Activated CD4-positive, alpha-beta T cell treated with anti-CD3 and anti-CD28 coated beads, Interleukin-10, Interleukin-2, amounts not matched to agents 100 ng/mL and 50 ng/mL, durations not matched to agents 16 hours and 8 hours (primary cell): ENCODE measurements at places on chromosomes 4 and X.

GRCh38 chrX:39897741-39898097, 200.0 kb downstream of the BCOR start:
- no peak for DNase-seq

- DNase-seq = no peak
These were observed 125.8 kb downstream of the IRF2 start for GRCh38 chr4:184348311-184349233.

GRCh38 chrX:17613979-17614588, 123.2 kb upstream of the SCML1 start:
- no peak for DNase-seq

DNA sequence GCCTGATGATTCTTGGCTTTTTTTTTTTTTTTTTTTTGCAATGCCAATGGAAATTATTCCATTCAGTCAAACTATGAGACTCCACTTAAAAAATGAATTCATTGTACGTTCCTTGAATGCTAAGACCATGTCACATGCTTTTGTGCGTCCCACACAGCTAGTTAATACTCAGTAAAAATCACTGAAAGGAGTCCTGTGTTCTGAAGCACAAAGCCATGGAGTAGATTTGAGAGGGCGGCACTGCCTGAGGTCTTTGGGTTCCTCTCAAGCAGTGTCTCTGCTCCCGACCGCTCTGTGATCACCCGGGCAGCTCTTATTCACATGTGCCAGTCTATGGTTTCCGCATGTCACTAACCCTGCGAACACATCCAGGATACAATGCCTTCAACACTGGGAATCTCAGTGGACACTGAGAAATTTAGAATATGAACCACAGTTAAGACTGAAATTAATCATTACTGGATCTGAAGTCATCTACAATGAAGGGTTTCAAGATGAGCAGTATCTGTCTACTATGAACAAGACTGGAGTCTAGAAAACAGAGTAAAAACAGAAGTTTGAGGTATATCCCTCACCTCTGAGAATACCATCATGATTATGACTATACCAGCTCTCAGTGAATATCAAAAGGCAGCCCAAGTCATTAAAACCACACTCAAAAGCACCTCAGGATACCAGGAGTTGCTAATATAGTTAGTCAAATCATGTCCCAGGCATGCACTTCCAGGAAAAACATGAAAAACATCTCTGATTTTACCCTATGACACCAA, 193.0 kb downstream of the MGST2 start:
- peak; percentile 93 for DNase-seq

- DNase-seq = peak; percentile 80
These were observed 44.2 kb upstream of the TMEM131L start for GRCh38 chr4:153421941-153422340.

GRCh38 chr4:182778222-182778982, 138.8 kb downstream of the DCTD start:
- no peak for DNase-seq

- DNase-seq = no peak
These were observed 322.0 kb upstream of the LCORL start for GRCh38 chr4:18343581-18343980.

DNA sequence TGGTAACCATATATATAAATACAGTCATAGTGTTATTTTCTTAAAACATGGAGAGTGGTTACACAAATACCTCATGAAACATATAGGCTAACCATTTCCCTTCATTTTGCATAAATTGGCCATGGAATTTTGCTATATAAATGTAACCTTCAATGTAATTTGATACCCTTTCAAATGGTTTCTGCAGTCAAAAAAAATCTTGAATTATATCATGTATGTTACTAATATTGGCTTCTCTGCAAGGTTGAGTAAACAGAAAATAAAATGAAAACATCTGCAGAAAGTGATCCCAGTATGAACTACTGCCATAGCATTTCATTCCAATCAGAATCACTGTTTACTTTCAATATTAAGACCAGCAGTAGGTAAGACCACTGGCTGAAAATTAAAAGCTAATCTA, 1165.9 kb upstream of the TENM3 start:
- no peak for DNase-seq

- DNase-seq = no peak
These were observed 144.6 kb downstream of the AMELX start for GRCh38 chrX:11437642-11438379.

GRCh38 chr4:4247696-4248028, 361 bp downstream of the TMEM128 start:
- DNase-seq = no peak

DNA sequence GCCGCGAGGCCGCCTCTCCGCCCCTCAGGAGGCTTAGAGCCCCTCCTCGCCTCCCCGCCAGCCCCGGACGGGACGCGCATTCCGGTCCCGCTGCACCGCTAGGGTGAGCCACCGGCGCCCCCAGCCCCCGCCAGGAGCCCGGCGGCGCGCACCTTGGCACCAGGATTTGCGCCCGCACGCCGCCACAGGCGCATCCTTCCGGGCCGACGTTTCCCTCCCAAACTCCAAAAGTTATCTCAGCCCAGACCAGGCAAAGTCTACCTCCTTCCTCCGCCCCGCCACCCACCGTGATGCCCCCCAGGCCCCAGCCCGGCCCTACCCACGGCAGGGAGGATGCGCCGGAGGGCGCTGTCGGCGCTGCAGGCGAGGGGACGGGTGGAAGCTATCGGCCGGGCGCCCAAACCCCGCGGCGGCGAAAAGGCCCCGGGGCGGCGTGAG, 538 bp downstream of the SCML2 start:
- DNase-seq = peak; percentile 6

- DNase-seq = no peak
These were observed 76.3 kb downstream of the SOWAHB start for GRCh38 chr4:76821641-76822040.

DNA sequence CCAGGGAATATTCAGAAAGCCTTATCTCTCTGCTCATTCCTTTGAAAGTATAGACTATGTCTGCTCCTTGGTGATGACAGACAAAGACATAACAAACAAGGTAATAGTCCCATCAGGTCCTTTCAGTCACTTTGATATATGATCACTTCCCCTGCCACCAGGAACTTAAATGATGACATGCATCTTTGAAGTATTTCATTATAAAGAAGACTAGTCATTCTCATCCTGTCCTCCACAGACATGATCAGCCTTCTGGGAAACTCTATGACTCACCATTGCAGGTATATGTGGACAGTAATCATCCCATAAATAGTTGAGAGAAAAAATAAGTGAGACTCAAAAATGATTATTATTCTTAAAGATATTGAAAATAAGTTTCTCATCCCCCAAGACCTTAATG, 117.5 kb upstream of the VCX2 start:
- no peak for DNase-seq

- DNase-seq = no peak
These were observed 46.7 kb downstream of the CXorf49B start for GRCh38 chrX:71809886-71810285.

DNA sequence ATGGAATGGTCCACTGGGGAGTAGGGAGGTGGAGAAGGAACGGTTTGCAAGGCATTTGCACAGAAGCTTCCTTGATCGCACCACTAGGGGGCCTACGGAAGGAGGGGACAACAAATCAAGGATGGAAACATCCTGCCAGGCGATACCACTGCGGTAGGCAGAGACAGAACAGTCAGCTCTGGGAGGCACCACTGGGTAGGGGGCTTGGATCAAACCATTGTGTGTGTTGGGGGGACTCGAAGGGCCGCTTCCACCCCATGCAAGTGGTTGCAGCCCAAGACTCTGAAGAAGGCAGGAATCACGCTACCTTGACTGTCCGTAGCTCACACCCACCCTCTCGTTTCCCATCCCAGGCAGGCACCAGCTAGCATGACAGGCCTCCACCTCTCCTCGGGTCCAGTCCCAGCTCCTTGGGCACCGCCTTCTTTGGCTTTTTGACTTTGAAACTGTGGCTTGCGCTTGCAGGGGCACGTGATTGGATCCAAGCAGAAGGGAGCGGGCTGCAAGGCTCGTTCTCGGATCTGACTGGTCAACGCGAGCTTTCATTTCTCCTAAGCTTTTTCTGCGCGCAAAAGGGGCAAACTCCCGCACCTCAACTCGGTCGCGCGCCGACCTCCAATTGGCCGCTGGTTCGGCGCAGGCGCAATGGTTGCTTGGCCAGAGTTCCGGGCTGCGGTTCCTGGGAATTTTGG, 28.4 kb downstream of the GAGE1 start:
- DNase-seq = peak; percentile 20

DNA sequence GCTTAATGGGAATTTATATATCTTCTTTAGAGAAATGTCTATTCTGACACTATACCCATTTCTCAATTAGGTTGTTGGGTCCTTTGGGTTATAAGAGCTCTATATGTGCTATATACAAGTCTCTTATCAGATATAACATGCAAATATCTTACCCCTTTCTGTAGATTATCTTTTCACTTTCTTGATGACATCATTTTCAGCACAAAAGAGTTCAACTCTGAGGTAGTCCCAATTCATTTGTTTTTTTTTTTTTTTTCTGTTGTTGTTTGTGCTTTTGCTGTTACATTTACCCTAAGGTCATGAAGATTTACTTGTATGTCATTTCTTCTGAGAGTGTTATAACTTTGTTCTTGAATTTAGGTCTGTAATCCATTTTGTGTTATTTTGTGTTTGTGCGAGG, 326.4 kb downstream of the CENPC start:
- no peak for DNase-seq

- DNase-seq = no peak
These were observed 285.4 kb downstream of the UNC5C start for GRCh38 chr4:95263391-95263790.

GRCh38 chr4:4415107-4415805, 28.4 kb downstream of the NSG1 start:
- DNase-seq = no peak

DNA sequence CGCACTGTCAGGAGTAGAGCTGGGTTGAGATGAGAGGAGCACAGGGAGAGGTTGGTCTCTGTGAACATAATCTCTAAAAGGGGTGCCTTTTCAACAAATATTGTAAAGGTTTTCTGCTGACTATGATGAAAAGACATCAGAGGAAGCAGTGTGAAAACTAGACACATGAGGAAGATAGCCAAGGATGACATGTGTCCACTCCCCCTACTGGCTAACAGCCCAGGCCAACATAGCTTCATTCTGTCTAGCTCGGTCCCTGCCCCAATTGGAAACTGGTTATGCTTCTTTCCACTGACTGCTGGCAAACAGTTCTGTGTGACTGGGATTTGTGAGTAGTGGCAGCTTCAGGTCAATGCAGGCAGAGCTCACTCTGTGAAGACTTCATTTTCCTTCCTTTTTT, 115.4 kb upstream of the ESX1 start:
- DNase-seq = no peak

DNA sequence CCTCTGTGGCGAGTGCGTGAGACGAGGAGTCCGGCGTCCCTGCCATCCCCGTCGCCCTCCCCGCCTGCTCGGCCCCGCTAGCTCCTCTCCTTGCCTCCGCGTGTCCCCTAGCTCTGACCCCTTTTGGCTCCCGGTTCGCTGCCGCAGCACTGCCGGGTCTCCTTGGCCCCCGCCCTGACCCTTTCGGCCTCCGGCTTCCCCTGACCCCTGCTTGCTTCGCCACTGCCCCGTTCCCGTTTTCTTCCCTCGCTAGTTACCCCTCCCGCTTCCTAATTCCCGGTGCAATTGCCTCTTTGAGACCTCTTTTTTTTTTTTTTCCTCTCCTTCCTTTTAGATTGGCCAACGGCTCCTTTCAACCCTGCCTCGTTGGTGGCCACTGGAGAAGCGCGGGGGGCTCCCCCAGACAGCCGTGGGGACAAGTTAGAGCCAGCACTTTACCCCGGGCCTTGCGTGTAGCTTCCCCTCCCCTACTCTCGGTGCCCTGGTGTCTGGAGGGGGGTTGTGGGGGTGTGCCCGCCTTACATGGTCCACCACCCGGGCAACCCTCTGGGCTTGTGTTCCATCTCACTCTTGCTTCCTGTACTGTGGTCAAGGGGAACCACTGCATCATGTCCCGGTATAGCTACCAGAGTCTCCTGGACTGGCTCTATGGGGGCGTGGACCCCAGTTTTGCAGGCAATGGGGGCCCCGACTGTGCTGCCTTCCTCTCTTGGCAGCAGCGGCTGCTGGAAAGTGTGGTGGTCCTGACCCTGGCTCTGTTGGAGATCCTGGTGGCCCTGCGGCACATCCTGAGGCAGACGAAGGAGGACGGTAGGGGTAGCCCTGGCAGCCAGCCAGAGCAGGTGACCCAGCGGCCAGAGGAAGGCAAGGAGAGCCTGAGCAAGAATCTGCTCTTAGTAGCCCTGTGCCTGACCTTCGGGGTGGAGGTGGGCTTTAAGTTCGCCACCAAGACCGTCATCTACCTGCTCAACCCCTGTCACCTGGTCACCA, 548 bp downstream of the TMEM164 start:
- peak; percentile 11 for DNase-seq

DNA sequence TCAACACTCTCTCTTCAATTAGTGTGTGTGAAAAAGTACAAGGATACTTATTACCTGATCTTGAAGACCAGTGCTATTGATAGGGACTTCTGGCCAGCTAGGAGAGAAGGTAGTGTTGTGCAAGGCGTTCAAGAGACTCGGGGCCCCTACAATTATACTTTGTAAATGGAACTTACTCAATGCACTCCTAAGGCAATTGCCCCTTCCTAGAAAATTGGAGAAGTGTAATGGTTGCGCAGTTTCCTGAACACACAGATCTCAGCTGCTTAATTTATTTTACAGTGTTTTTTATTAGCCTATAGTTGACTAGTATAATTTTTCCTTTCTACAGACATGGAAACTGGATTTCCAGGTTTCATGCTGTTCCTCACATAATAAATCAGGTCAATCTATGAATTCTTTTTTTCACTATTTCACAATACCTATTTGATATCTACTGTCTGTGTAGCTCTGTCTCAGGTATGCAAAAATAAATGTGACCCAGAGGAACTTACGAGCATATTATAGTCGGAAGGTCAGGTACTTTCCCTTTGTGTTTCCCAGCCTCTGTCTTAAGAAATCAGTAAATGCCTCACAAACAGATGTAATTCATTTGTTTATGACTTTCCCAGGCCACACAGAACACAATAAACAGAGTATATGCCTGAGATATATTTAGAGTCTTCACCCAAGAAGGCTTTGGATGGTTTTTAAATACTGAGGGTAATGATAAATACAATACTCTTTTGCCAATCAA, 89.1 kb upstream of the TET2 start:
- peak; percentile 18 for DNase-seq

GRCh38 chr4:79638735-79639134, 230.7 kb upstream of the GK2 start:
- no peak for DNase-seq

DNA sequence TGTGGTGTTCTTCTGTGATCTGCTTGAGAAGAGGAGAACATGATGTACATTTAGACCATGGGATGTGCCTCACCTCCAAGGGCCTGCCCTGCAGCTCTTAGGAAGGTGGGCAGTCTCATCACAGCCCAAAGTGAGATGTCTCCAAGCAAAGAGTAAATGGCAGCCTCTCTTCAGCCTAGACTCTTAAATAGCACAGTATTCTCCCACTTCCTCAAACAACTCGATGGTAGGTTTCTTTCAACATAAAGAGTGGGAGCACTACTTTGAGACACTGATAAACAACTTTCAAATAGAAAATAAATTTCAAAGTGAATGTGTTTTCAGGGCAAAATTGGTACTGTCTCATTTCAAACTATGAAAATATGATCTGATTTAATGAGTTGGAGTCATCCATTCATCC, 35.2 kb downstream of the EDNRA start:
- DNase-seq = no peak
